Activated CD4-positive, alpha-beta T cell treated with anti-CD3 and anti-CD28 coated beads, Interleukin-2, amount 10 ng/mL, durations not matched to agents 7 days and 5 days (primary cell): ENCODE measurements at places on chromosomes 3 and 15. TPM values are rescaled to one million over a fixed set of nuclear protein-coding genes. Genes with fewer than 3 reads are reported as not detected.
A peak's percentile ranks its signal among the peaks of the same experiment; 100 is the strongest.

GRCh38 chr15:67064607-67065530 is 533 bp upstream of the SMAD3 start:
- peak; percentile 38 for DNase-seq
- peak overlapping the region; percentile 71 for H3K4me3 ChIP-seq
- H3K27me3 ChIP-seq, result peaks cover 15% of the 10 kb centered on the region
- peak overlapping the region; percentile 2 for H3K27ac ChIP-seq
- peaks cover 49% of the 10 kb centered on the region for H3K4me1 ChIP-seq

DNA sequence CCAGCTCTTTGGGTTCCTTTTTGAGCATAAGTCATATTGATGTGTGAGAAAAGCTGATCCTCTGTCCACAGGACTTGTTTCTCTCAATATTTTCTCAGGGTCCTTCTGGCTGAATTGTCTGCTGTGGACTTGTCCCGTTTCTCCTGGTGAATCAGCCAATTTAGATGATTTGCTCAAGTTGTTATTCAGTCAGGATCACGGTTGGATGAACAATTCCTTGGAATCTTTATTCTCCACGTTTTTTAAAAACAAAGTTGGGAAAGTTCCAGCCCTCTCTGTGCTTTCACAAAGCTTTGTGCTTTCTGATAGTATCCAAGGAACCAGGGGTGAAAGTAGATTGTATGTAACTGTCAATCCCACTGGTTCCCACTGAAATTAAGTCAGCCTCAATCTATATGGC is 61.3 kb downstream of the LRRC3B start:
- no peak overlapping the region for H3K4me3 ChIP-seq
- no peak for DNase-seq
- no peaks in the 10 kb centered on the region for H3K4me1 ChIP-seq
- H3K27me3 ChIP-seq, result no peaks in the 10 kb centered on the region
- no peak overlapping the region for H3K27ac ChIP-seq

- peaks cover 4% of the 10 kb centered on the region for H3K36me3 ChIP-seq
- H3K27ac ChIP-seq, result no peak overlapping the region
- no peaks in the 10 kb centered on the region for H3K27me3 ChIP-seq
- peaks cover 10% of the 10 kb centered on the region for H3K4me1 ChIP-seq
- DNase-seq, result no peak
Measured at GRCh38 chr3:177525987-177526712, 328.9 kb upstream of the TBL1XR1 start.

- no peak for DNase-seq
- no peaks in the 10 kb centered on the region for H3K4me1 ChIP-seq
- peaks cover 2% of the 10 kb centered on the region for H3K27me3 ChIP-seq
- H3K36me3 ChIP-seq, result no peaks in the 10 kb centered on the region
- H3K27ac ChIP-seq, result no peak overlapping the region
Measured at GRCh38 chr15:71182522-71182921, 67.3 kb downstream of the THSD4 start.

- no peaks in the 10 kb centered on the region for H3K27me3 ChIP-seq
- no peak overlapping the region for H3K27ac ChIP-seq
- H3K4me3 ChIP-seq, result no peak overlapping the region
- no peak for DNase-seq
- H3K36me3 ChIP-seq, result peaks cover 65% of the 10 kb centered on the region
- H3K4me1 ChIP-seq, result peaks cover 65% of the 10 kb centered on the region
Measured at GRCh38 chr3:4752201-4753072, 226.8 kb upstream of the BHLHE40 start.

DNA sequence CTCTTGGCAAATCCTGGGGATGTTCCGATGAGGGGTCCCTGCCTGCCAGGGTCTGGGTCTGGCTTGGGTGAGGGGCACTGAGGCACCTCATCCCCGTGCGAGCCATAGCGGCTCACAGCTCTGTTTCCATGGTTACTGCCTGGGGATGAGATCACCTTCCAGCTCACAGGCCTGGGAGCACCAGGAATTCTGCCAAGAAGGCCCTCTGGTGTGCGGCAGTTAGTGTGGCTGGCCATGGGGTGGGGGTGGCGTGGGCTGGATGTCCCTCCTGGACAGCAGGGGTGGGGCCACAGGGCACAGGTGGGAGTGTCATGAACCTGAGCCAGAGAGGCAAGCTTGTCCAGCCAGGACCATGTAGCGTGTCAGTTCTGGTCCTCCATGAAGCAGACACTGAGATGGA is 22.1 kb upstream of the PRR23E start:
- no peak for DNase-seq
- H3K4me3 ChIP-seq, result no peak overlapping the region
- H3K36me3 ChIP-seq, result no peaks in the 10 kb centered on the region
- no peaks in the 10 kb centered on the region for H3K27me3 ChIP-seq
- no peaks in the 10 kb centered on the region for H3K4me1 ChIP-seq
- no peak overlapping the region for H3K27ac ChIP-seq

GRCh38 chr3:4834403-4834866 is 144.8 kb upstream of the BHLHE40 start:
- peaks cover 61% of the 10 kb centered on the region for H3K36me3 ChIP-seq
- peak; percentile 78 for DNase-seq
- H3K27me3 ChIP-seq, result no peaks in the 10 kb centered on the region
- H3K4me3 ChIP-seq, result peak overlapping the region; percentile 64

DNA sequence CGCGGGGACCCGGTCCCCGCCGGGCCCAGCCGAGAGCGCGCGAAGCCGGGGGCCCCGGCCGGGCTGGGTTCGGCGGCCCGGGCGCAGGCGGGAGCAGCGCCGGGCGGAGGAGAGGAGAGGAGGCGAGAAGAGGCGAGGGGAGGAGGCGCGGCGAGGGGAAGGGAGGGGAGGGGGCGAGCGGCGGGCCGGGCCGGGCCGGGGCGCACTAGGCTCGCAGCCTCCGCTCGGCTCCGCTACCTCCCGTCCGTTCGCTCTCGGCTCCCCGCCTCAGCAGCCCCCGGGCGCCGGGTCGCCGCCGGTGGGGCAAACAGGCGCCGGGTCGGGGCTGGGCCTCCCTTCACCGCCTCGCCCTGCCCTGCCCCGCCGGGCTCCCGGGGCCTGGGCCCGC is 351 bp downstream of the INSYN1 start:
- H3K4me1 ChIP-seq, result no peaks in the 10 kb centered on the region
- H3K4me3 ChIP-seq, result no peak overlapping the region
- H3K27ac ChIP-seq, result no peak overlapping the region
- no peaks in the 10 kb centered on the region for H3K36me3 ChIP-seq
- H3K27me3 ChIP-seq, result peaks cover 52% of the 10 kb centered on the region
- no peak for DNase-seq

DNA sequence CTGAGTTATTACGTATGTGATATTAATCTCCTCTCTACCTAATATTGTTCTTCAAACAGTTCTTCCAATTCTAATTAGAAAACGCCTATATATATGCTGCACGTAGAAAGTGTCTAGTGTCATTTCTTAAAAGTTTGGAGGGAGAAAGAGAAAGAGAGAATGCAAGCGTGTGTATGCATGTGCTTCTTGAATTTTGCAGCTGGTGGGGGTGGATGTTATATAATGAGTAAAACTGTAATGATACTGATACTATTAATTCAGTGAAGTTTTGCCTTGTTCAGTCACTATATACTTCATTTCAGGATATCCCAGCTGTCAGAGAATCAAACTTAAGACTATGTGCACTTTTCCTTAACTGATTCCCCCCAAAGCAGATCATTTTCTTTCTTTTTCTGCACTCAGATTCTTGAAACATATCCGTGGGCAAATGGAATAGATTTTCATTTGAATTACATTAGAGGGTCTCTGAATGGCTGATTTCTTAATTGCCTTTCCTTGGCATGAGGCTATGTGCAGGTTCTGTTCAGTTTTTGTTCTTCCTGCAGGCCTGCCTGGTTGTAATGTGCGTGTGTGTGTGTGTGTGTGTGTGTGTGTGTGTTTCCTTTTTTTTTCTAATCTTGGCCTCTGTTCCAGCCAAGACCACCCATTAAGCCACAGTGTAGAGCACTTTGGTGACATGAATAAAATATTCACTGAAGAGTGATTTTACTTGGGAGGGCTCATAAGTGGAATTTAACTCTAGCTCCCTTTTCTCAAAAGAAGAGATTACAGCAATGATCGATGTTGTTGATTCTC is 617.5 kb downstream of the RBMS3 start:
- no peaks in the 10 kb centered on the region for H3K36me3 ChIP-seq
- H3K4me3 ChIP-seq, result no peak overlapping the region
- H3K27ac ChIP-seq, result no peak overlapping the region
- DNase-seq, result no peak
- H3K4me1 ChIP-seq, result no peaks in the 10 kb centered on the region

- no peak for DNase-seq
- no peaks in the 10 kb centered on the region for H3K36me3 ChIP-seq
- H3K4me1 ChIP-seq, result no peaks in the 10 kb centered on the region
- no peak overlapping the region for H3K27ac ChIP-seq
- peaks cover 12% of the 10 kb centered on the region for H3K27me3 ChIP-seq
Measured at GRCh38 chr3:122214711-122215110, 31.2 kb downstream of the CASR start.

GRCh38 chr3:69445024-69445423 is 59.1 kb upstream of the FRMD4B start:
- no peaks in the 10 kb centered on the region for H3K36me3 ChIP-seq
- no peaks in the 10 kb centered on the region for H3K27me3 ChIP-seq
- no peak overlapping the region for H3K4me3 ChIP-seq
- no peak overlapping the region for H3K27ac ChIP-seq
- H3K4me1 ChIP-seq, result no peaks in the 10 kb centered on the region
- DNase-seq, result no peak

- H3K27me3 ChIP-seq, result no peaks in the 10 kb centered on the region
- DNase-seq, result no peak
- H3K36me3 ChIP-seq, result no peaks in the 10 kb centered on the region
- H3K4me1 ChIP-seq, result no peaks in the 10 kb centered on the region
- no peak overlapping the region for H3K4me3 ChIP-seq
Measured at GRCh38 chr3:67819447-67819846, 165.0 kb upstream of the SUCLG2 start.

DNA sequence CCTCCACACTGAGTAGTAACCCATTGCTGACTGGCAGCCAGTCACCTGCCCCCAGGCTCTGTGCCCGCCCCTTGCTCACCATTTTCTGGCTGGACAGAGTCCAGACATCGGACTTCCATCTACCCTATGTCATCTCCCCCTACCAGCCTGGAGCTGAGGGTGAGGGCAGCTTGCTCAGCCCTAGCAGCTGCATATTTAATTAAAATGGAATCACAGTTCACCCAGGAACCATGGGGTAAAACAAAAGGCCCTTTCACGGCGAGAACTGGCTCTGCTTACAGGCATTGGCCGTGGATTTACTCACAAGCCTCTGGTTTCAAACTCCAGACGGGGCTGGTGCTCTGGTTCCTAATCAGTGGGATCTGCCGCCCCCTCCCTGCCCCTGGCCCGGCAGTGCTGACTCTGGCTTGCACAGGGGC is 94.9 kb upstream of the ATP2B2 start:
- no peak for DNase-seq
- H3K4me3 ChIP-seq, result no peak overlapping the region
- peaks cover 33% of the 10 kb centered on the region for H3K4me1 ChIP-seq
- peaks cover 38% of the 10 kb centered on the region for H3K27me3 ChIP-seq

- H3K4me3 ChIP-seq, result no peak overlapping the region
- H3K4me1 ChIP-seq, result peaks cover 22% of the 10 kb centered on the region
- no peak overlapping the region for H3K27ac ChIP-seq
- H3K27me3 ChIP-seq, result no peaks in the 10 kb centered on the region
- DNase-seq, result no peak
Measured at GRCh38 chr3:10398341-10398740, 77.4 kb upstream of the SEC13 start.

- H3K36me3 ChIP-seq, result peaks cover 44% of the 10 kb centered on the region
- no peak for DNase-seq
- H3K4me1 ChIP-seq, result peaks cover 5% of the 10 kb centered on the region
- H3K27me3 ChIP-seq, result no peaks in the 10 kb centered on the region
- H3K4me3 ChIP-seq, result no peak overlapping the region
Measured at GRCh38 chr3:129295286-129295685, 16.6 kb downstream of the HMCES start.

DNA sequence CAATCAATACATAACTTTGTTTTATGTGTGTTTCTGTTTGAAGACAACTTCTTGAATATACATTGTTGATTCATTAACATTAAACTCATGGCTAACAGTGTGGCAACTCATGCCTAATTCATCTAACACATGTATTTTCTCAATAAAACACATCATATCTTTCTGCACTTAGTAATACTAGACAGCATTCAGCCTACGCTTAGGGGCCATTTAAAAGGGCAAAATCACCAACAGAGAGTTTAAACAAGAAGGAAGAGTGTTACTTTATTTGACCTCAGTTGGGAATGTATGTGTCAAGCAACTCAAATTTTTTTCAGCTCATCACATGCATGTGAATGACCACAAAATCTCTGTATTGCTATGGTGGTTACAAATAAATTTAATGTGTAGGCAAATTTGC is 128.8 kb upstream of the AADACL2 start:
- no peak overlapping the region for H3K27ac ChIP-seq
- peaks cover 3% of the 10 kb centered on the region for H3K27me3 ChIP-seq
- no peaks in the 10 kb centered on the region for H3K4me1 ChIP-seq
- H3K36me3 ChIP-seq, result no peaks in the 10 kb centered on the region
- DNase-seq, result no peak
- H3K4me3 ChIP-seq, result no peak overlapping the region

DNA sequence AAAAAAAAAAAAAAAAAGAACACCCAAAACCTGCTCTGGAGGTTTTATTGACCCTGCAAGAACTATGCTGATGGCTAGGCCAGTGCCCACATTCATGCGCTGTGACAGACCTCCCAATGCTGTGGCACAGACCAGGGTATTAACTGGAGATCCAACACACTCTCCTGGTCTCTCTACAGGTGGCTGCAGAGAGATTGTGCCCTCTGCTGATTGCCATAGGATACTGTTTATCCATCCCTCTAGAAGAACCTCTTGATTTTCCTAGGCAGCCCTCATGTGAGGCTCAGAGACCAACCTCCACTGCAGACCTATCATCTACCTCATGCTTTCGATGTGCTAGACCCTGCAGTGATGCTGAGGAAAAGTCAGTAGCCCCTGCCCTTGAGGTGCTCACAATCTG is 125.5 kb upstream of the TRIM42 start:
- DNase-seq, result no peak
- no peak overlapping the region for H3K27ac ChIP-seq
- no peaks in the 10 kb centered on the region for H3K4me1 ChIP-seq
- H3K36me3 ChIP-seq, result no peaks in the 10 kb centered on the region

GRCh38 chr15:84811828-84812227 is 5.3 kb upstream of the ALPK3 start:
- H3K36me3 ChIP-seq, result peaks cover 16% of the 10 kb centered on the region
- H3K27me3 ChIP-seq, result peaks cover 6% of the 10 kb centered on the region
- no peak overlapping the region for H3K4me3 ChIP-seq
- H3K27ac ChIP-seq, result no peak overlapping the region

DNA sequence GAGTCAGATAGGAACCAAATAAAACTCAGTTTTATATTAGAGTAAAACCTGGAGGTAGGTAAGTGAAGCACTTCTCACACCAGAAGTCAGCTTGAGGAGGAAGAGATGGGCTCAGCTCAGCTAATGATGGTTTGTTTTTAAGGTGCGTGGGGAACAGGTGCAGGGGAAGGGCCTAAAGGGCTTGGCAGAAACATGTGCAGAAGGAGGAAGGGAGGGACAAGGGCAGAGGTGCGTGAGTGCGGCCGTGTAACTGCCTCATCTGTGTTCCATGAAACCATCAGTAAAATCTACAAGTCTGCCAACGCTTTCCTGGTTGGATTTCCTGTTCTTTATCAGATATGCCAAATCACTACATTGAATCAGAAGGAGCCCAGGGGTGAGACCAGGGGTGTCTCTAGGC is 19.9 kb downstream of the FYCO1 start:
- peaks cover 87% of the 10 kb centered on the region for H3K4me1 ChIP-seq
- no peaks in the 10 kb centered on the region for H3K27me3 ChIP-seq
- H3K36me3 ChIP-seq, result peaks cover 85% of the 10 kb centered on the region
- DNase-seq, result no peak

- H3K36me3 ChIP-seq, result peaks cover 13% of the 10 kb centered on the region
- H3K4me1 ChIP-seq, result peaks cover 46% of the 10 kb centered on the region
- no peaks in the 10 kb centered on the region for H3K27me3 ChIP-seq
Measured at GRCh38 chr3:167729591-167729990, 5.1 kb downstream of the PDCD10 start.

LZTFL1 gene
- total RNA-seq, result 7.7 TPM

ANKRD63 gene
- not detected for total RNA-seq

A4GNT gene
- total RNA-seq, result not detected

MESP1 gene
- 1.1 TPM for total RNA-seq

ADAMTS7 gene
- total RNA-seq, result 0.12 TPM

PCNP gene
- total RNA-seq, result 169 TPM

ZNF80 gene
- 0.10 TPM for total RNA-seq
